Amygdala (tissue), 56 donors: ENCODE measurements at places on chromosomes 12 and 14.

DNA sequence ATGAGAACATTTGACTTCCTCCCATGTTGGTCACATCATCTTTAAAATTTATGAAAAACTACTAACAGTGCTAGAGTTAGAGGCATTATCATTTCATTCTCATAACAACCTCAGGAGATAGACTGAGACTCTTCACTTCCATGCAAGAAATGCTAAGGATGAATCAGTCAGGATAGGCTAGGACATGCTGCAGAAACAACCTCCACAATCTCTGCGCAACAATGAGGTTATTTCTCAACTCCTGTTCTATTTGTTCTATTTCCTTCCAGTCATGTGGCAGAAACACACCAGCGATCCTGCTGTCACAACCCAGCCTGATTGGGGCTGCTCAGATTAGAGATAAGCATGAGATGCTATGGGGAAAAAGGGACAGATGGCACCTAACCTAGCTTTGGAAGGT lies 49.0 kb upstream of the TMEM263 start:
- no peak for DNase-seq

- DNase-seq: no peak
These were observed 33.3 kb downstream of the PPP2R3C start for GRCh38 chr14:35088514-35088913.

GRCh38 chr14:22841311-22841710 lies 4.9 kb downstream of the MMP14 start:
- DNase-seq: no peak

DNA sequence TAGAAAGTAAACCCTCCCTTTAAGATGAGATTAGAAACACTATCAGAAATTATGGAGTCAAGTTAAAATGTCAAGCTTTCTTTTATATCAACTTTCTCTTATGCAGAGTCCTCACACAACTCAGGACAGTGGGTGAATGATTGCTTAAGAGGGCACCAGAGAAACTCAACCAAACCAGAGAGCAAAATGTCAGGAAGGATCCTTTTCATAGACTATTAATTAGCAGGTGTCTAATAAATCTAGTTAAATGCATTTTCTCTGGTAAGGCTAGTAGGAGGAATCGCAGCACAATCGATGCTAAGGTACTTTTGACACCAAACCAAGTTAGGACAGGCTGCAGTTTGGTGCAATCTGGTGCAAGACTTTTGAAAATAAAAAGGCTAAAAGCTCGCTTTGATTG lies 614.7 kb upstream of the FOXG1 start:
- no peak for DNase-seq
